Fibroblast of skin of back (primary cell): ENCODE measurements at places on chromosomes 1 and 21.

GRCh38 chr1:231629132-231629531 is 2.5 kb downstream of the DISC1 start:
- DNase-seq: no peak

GRCh38 chr1:70034403-70034802 is 171.0 kb downstream of the LRRC40 start:
- peak; percentile 46 for DNase-seq

- DNase-seq: no peak
These were observed 104.8 kb upstream of the SLC45A1 start for GRCh38 chr1:8213136-8213535.

GRCh38 chr1:71967670-71968069 is 314.7 kb downstream of the NEGR1 start:
- no peak for DNase-seq

DNA sequence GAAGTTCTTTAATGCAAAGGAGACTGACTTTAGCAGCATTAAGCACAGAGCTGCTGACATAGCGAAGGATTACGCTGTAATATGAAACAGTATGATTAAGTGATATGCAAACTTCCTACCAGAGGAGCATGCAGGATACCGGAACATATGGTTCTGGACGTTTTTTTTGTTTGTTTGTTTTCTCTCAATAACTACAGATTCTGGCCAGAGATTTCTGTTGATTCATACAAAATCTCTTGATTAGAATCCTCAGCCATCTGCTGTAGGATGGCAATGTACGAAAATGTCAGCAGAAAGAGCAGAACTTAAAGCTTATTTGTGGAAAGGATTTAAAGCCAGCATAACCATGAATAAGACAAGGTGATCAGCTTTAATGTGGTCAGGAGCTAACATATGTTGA is 970.7 kb downstream of the KCNT2 start:
- no peak for DNase-seq

- DNase-seq: peak; percentile 90
These were observed 68.3 kb downstream of the DHRS3 start for GRCh38 chr1:12549460-12550349.

DNA sequence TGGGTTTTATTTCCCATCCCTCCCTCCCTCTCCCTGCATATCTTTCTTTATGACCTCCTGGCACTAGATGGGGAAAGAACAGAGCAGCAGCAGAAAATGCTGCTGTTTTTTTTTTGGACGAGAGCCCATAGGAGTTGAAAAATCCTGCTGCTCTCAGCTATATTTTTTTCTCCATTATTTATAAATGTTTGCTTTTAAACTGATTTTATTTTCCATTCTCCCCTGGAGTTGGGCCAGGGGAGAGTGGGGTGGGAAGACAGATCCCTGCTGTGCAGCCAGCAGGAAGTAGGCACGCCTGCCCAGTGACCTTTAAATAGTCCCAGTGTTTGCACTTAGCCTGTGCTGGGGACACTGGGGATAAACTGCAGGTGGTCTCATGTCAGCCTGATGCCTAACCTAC is 17.4 kb downstream of the SFT2D2 start:
- DNase-seq: no peak

GRCh38 chr1:12811409-12811784 is 19.8 kb downstream of the PRAMEF11 start:
- no peak for DNase-seq
